ENCODE measurements at places on chromosomes 6 and 20. TPM values are rescaled to one million over a fixed set of nuclear protein-coding genes. Genes with fewer than 3 reads are reported as not detected.

DNA sequence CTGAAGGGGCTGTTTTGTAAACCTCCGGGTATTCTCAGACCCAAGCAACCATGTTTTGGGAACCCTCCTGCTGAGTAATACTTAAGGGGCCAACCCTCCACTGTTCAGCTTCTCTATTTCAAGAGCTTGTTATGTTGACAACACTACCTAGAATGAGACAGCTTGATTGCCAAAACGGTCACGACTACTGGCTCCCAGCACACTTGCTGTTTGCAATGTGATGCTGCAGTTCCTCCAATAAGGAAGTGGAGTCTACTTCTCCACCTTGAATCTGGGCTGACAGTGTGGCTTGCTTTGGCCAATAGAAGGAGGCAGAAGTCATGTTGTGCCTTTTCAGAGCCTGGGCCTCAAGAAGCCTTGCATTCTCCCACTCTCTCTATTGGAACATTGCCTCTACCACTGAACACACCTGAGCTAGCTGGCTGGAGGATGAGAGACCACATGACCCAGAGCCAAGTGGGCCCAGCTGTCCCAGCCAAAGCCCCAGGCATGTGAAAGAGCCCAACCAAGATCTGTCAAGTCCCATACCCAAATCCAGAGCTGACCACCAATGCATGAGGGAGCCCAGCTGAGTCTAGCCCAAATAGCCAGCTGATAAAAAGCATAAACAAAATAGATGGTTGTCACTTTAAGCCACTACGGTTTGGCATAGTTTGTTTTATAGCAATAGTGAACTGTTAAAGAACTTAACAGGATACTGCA, 108.0 kb downstream of the PRND start:
- no peak overlapping the region for H3K4me3 ChIP-seq
- H3K27me3 ChIP-seq, result no peaks in the 10 kb centered on the region

The MYMX gene
- polyA plus RNA-seq, result 0.73 TPM

- peak; percentile 2 for DNase-seq
- no peaks in the 10 kb centered on the region for H3K36me3 ChIP-seq
- no peaks in the 10 kb centered on the region for H3K4me1 ChIP-seq
- H3K4me3 ChIP-seq, result no peak overlapping the region
Observed at GRCh38 chr20:32965115-32965514, 39.1 kb downstream of the SUN5 start.

The MRAP2 gene
- 4.1 TPM for polyA plus RNA-seq

DNA sequence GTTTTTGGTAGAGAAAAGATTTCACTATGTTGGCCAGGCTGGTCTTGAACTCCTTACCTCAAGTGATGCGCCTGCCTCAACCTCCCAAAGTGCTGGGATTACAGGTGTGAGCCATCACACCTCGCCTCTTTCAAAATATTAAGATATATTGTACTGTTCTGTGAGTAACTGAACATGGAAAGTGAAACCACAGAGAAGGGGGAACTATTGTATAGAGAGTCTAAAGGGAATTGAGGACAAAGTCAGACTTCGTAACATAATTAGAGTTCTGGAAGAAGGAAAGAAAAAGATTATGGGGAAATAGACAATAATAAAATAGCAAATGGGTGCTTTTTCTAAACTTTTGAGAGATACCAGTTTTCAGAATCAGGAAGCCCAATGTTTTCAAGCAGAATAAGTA, 17.4 kb upstream of the AKAP7 start:
- no peak for DNase-seq
- H3K4me3 ChIP-seq, result no peak overlapping the region
- no peaks in the 10 kb centered on the region for H3K36me3 ChIP-seq
- no peaks in the 10 kb centered on the region for H3K27me3 ChIP-seq
- H3K27ac ChIP-seq, result no peak overlapping the region

- H3K27me3 ChIP-seq, result no peaks in the 10 kb centered on the region
- H3K27ac ChIP-seq, result no peak overlapping the region
- DNase-seq, result no peak
- H3K4me3 ChIP-seq, result no peak overlapping the region
- H3K36me3 ChIP-seq, result no peaks in the 10 kb centered on the region
- H3K4me1 ChIP-seq, result no peaks in the 10 kb centered on the region
Observed at GRCh38 chr6:123306334-123306733, 310.3 kb downstream of the CLVS2 start.

DNA sequence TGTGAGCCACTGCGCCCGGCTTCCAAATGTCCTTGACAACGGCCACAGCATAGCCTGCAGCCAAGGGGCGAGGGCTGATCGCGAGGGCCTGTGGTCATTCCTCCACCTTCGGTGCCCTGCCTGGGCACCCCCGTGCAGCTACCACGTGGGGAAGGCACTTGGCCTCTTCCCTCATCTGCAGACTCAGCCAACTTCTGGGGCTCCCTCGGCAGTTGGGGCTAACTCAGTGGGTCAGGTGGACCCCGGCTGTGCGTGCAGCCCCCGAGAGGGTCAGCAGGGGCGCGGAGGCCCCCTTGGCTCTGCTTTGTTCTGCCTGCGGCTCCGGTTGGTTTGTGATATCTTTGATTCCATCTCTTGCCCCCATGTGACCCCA, 52.9 kb upstream of the BHLHE23 start:
- DNase-seq, result no peak
- no peaks in the 10 kb centered on the region for H3K36me3 ChIP-seq
- H3K4me1 ChIP-seq, result no peaks in the 10 kb centered on the region
- H3K27me3 ChIP-seq, result no peaks in the 10 kb centered on the region
- no peak overlapping the region for H3K4me3 ChIP-seq

DNA sequence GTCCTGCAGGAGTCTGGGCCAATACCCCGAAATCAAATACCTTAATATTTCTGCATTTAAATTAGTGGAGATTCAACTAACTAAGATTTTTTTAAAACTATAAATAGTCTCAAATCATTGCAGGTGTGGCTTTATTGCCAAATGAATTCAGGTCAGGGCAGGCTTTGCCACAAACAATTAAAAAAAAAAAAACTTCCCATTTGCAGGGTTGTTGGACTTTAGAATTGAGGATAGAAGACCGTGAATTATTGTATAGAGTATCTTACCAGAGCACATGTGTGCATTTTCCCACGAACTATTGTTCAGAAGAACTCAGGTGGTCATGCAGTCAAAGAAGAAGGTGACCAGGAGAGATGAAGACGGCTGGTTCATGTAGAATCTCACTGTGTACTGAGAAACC, 6.6 kb upstream of the PLEKHG1 start:
- no peaks in the 10 kb centered on the region for H3K4me1 ChIP-seq
- no peak overlapping the region for H3K27ac ChIP-seq
- no peak for DNase-seq
- no peak overlapping the region for H3K4me3 ChIP-seq
- no peaks in the 10 kb centered on the region for H3K27me3 ChIP-seq
- no peaks in the 10 kb centered on the region for H3K36me3 ChIP-seq

The RIPOR2 gene
- 15.1 TPM for polyA plus RNA-seq

DNA sequence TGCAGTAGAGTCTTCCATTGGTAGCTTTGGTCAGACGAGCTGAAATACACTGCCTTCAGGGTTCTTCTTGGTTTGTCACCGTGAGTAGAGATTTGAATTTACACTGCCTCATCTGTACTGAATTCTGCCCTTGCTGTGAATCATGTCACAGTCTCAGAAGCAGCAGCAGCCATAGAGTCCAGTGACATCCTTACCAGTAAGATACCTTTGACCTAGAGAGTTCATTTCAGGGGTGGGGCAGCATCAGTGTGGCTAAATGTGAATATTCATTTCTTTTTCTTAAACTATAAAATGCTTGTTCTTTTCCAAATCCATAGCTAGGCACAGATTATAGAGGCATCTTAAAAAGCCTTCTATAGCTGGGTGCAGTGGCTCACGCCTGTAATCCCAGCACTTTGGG, 150.8 kb upstream of the AKAP12 start:
- no peak overlapping the region for H3K27ac ChIP-seq
- no peaks in the 10 kb centered on the region for H3K27me3 ChIP-seq
- DNase-seq, result no peak
- no peak overlapping the region for H3K4me3 ChIP-seq
- no peaks in the 10 kb centered on the region for H3K36me3 ChIP-seq

The OOEP gene
- 24.8 TPM for polyA plus RNA-seq

The VNN1 gene
- 0.54 TPM for polyA plus RNA-seq

The CST4 gene
- polyA plus RNA-seq, result not detected

GRCh38 chr6:108031968-108032367, 42.6 kb downstream of the OSTM1 start:
- no peaks in the 10 kb centered on the region for H3K27me3 ChIP-seq
- H3K27ac ChIP-seq, result no peak overlapping the region
- no peak for DNase-seq
- H3K36me3 ChIP-seq, result no peaks in the 10 kb centered on the region

The ZC3H12D gene
- polyA plus RNA-seq, result 0.61 TPM

The CEP57L1 gene
- polyA plus RNA-seq, result 32.5 TPM

DNA sequence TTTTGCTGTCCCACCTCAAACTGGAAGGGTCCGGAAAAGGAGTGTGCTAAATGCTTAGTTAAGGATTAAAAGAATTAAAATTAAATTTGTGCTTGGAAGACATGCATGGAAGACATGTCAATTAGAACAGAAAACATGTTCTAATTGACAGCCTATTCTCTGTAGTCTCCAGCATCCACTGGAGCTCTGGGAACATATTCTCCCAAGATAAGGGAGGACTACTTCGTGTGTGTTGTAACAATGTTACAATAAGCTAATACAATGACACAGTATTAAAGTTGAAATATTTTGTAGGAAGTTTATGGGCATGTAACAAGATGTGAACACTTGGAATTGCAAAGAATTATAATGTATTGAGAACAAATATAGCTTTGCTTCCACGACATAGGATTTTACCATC, 567.4 kb upstream of the CITED2 start:
- H3K27me3 ChIP-seq, result no peaks in the 10 kb centered on the region
- H3K36me3 ChIP-seq, result no peaks in the 10 kb centered on the region
- peaks cover 25% of the 10 kb centered on the region for H3K4me1 ChIP-seq
- H3K4me3 ChIP-seq, result no peak overlapping the region
- DNase-seq, result peak; percentile 47

DNA sequence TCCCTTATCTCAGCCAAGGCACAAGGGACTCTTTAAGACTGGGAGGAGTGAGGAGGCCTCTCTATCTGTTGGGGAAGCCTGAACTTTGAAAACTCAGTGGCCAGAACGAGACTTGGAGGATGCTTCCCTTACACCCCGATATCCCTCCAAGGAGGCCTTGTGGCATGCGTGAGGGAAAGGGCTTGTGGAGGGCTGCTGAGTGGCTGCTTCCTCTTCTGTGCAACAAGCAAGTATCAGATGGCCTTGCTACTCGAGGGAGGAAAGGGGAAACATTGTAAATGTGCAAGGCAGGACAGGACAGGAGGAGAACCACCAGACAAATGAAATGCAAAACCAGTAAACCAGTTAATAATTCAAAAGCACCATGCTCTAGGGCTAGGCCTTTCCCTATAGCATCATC, 306.5 kb upstream of the MAP3K7 start:
- no peak for DNase-seq
- H3K27ac ChIP-seq, result no peak overlapping the region
- H3K4me3 ChIP-seq, result no peak overlapping the region
- no peaks in the 10 kb centered on the region for H3K4me1 ChIP-seq
- no peaks in the 10 kb centered on the region for H3K27me3 ChIP-seq
- no peaks in the 10 kb centered on the region for H3K36me3 ChIP-seq

GRCh38 chr20:15834857-15835256, 738.4 kb downstream of the KIF16B start:
- no peak overlapping the region for H3K27ac ChIP-seq
- H3K4me1 ChIP-seq, result no peaks in the 10 kb centered on the region
- H3K4me3 ChIP-seq, result no peak overlapping the region
- H3K27me3 ChIP-seq, result no peaks in the 10 kb centered on the region
- H3K36me3 ChIP-seq, result no peaks in the 10 kb centered on the region

DNA sequence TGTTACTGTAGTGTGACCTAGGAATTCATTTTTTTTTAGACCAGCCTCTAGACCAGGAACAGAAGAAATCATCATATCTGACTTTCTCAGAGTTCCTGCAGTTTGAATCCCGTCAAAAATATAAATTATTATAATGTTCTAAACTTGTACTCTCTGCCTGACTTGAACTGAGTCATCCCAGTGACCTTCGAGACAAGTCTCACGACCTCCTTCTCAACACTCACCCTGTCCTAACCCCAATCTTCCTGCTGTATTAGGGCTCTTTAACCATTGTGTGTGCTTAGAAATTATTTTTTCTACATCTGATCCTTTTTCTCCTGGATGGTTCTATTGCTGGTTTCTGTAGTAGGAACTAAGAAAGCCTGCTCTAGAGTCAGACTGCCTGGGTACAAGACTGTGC, 21.5 kb downstream of the ADGRF5 start:
- no peaks in the 10 kb centered on the region for H3K36me3 ChIP-seq
- H3K4me1 ChIP-seq, result no peaks in the 10 kb centered on the region
- no peaks in the 10 kb centered on the region for H3K27me3 ChIP-seq
- H3K27ac ChIP-seq, result no peak overlapping the region
- no peak for DNase-seq

- no peak overlapping the region for H3K4me3 ChIP-seq
- H3K4me1 ChIP-seq, result no peaks in the 10 kb centered on the region
- DNase-seq, result peak; percentile 50
- H3K27ac ChIP-seq, result no peak overlapping the region
Observed at GRCh38 chr20:43322851-43323250, 133.1 kb upstream of the PTPRT start.

GRCh38 chr6:40907198-40907701, 131.8 kb downstream of the UNC5CL start:
- H3K36me3 ChIP-seq, result no peaks in the 10 kb centered on the region
- peaks cover 7% of the 10 kb centered on the region for H3K4me1 ChIP-seq
- no peak overlapping the region for H3K4me3 ChIP-seq
- DNase-seq, result peak; percentile 57
- no peaks in the 10 kb centered on the region for H3K27me3 ChIP-seq

- no peak overlapping the region for H3K27ac ChIP-seq
- no peak overlapping the region for H3K4me3 ChIP-seq
- H3K27me3 ChIP-seq, result no peaks in the 10 kb centered on the region
- no peak for DNase-seq
- no peaks in the 10 kb centered on the region for H3K36me3 ChIP-seq
Observed at GRCh38 chr6:85479208-85479607, 29.3 kb downstream of the NT5E start.

The SLC17A4 gene
- 0.45 TPM for polyA plus RNA-seq

The LPIN3 gene
- polyA plus RNA-seq, result 9.9 TPM

The CTCFL gene
- polyA plus RNA-seq, result 19.8 TPM

GRCh38 chr6:45707176-45707575, 308.5 kb downstream of the CLIC5 start:
- H3K4me3 ChIP-seq, result no peak overlapping the region
- no peak overlapping the region for H3K27ac ChIP-seq
- H3K4me1 ChIP-seq, result no peaks in the 10 kb centered on the region
- no peaks in the 10 kb centered on the region for H3K36me3 ChIP-seq
- DNase-seq, result no peak
- no peaks in the 10 kb centered on the region for H3K27me3 ChIP-seq

- no peak overlapping the region for H3K27ac ChIP-seq
- DNase-seq, result no peak
- H3K4me3 ChIP-seq, result no peak overlapping the region
- H3K27me3 ChIP-seq, result no peaks in the 10 kb centered on the region
- H3K36me3 ChIP-seq, result no peaks in the 10 kb centered on the region
Observed at GRCh38 chr6:129455126-129455769, 254.7 kb downstream of the ARHGAP18 start.

The HLA-DRB1 gene
- polyA plus RNA-seq, result 135 TPM

- DNase-seq, result no peak
- H3K27me3 ChIP-seq, result no peaks in the 10 kb centered on the region
Observed at GRCh38 chr20:8320306-8320705, 188.2 kb downstream of the PLCB1 start.

The HMGCLL1 gene
- 2.2 TPM for polyA plus RNA-seq

GRCh38 chr20:55172310-55173002, 697.1 kb downstream of the DOK5 start:
- no peak for DNase-seq
- H3K27me3 ChIP-seq, result no peaks in the 10 kb centered on the region
- H3K4me3 ChIP-seq, result no peak overlapping the region
- H3K4me1 ChIP-seq, result no peaks in the 10 kb centered on the region

- H3K4me1 ChIP-seq, result no peaks in the 10 kb centered on the region
- H3K4me3 ChIP-seq, result no peak overlapping the region
- H3K36me3 ChIP-seq, result no peaks in the 10 kb centered on the region
Observed at GRCh38 chr6:161073930-161074329, 82.4 kb downstream of the MAP3K4 start.

All from testis (tissue), 5 donors.